ENCODE measurements at places on chromosomes 1 and 21. TPM values are rescaled to one million over a fixed set of nuclear protein-coding genes. Genes with fewer than 3 reads are reported as not detected.

DNA sequence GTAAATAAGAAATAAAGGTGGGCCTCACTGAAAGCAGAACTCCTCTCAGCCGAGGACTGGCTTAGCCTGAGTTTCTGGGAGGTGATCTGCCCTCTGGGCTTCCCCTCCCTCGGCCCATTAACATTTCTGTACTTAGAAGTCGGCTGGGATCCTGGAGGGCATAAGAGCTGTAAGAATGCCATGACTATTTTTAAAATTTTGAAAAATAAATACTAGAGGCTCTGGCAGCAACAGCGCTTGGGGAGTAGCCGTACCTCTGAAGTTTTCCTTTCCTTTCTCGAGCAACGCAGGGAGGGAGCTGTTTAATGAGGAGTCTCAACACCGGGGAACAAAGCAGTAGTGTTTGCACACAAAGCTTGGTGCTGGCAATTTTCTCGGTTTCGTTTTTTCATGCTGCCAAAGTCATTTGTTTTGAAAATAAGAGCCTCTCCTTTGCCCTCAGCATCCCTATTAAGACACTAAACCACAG lies 498.7 kb downstream of the SMYD3 start:
- H3K27me3 ChIP-seq: no peaks in the 10 kb centered on the region
- DNase-seq: no peak
- H3K4me3 ChIP-seq: peak overlapping the region; percentile 29

- no peaks in the 10 kb centered on the region for H3K27me3 ChIP-seq
- no peaks in the 10 kb centered on the region for H3K36me3 ChIP-seq
- DNase-seq: peak; percentile 50
- H3K4me1 ChIP-seq: no peaks in the 10 kb centered on the region
Measured at GRCh38 chr1:165463978-165464377, 19.1 kb upstream of the RXRG start.

- H3K4me1 ChIP-seq: peaks cover 8% of the 10 kb centered on the region
- DNase-seq: no peak
- no peak overlapping the region for H3K4me3 ChIP-seq
- H3K36me3 ChIP-seq: peaks cover 10% of the 10 kb centered on the region
- H3K27ac ChIP-seq: no peak overlapping the region
Measured at GRCh38 chr1:161187311-161187710, 10.0 kb upstream of the B4GALT3 start.

PCP4 gene
- total RNA-seq: 82.0 TPM

CTSK gene
- 29.5 TPM for total RNA-seq
